ENCODE measurements at places on chromosomes 6 and 20. TPM values are rescaled to one million over a fixed set of nuclear protein-coding genes. Genes with fewer than 3 reads are reported as not detected.

BTNL2 gene
- not detected for polyA plus RNA-seq

ALDH5A1 gene
- polyA plus RNA-seq = 0.11 TPM

DPM1 gene
- 103 TPM for polyA plus RNA-seq

CPXM1 gene
- 0.92 TPM for polyA plus RNA-seq

DNA sequence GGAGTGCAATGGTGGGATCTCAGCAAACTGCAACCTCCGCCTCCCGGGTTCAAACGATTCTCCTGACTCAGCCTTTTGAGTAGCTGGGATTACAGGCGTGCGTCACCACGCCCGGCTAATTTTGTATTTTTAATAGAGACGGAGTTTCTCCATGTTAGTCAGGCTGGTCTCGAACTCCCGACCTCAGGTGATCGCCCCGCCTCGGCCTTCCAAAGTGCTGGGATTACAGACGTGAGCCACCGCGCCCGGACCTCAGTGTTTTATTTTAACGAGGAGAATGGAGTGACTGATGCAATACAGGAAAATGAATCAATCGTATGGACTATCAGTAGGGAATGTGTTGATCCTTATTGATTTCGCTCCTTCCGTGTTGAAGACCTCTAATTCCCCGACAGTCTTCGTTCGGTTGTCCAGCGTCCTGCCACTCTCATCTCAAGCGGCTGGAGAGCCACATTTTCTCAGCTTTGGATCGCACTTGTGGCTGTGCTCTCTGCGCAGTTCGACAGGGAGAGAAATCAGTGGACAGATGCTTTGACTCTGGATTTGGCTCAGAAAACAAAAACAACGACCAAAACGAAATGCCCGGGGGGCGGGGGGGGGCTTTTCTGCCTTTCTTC is 166.2 kb downstream of the TRIM27 start:
- DNase-seq = no peak

DNA sequence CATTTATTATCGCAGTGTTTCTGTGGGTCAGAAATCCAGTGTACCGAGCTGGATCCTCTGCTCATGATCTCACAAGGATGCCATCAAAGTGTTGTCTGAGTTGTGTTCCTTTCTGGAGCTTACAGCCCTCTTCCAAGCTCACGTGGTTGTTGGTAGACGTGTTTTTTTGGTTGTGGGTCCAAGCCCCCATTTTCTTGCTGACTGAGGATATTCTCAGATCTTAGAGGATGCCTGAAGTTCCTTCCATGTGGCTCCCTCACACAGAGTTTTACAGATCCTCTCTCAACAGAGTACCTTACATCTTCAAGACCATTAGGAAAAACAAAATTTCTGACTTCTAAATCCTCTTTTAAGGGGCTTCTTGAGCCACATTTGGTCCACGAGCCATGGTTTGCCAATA is 78.1 kb downstream of the TINAG start:
- no peak for DNase-seq

DNA sequence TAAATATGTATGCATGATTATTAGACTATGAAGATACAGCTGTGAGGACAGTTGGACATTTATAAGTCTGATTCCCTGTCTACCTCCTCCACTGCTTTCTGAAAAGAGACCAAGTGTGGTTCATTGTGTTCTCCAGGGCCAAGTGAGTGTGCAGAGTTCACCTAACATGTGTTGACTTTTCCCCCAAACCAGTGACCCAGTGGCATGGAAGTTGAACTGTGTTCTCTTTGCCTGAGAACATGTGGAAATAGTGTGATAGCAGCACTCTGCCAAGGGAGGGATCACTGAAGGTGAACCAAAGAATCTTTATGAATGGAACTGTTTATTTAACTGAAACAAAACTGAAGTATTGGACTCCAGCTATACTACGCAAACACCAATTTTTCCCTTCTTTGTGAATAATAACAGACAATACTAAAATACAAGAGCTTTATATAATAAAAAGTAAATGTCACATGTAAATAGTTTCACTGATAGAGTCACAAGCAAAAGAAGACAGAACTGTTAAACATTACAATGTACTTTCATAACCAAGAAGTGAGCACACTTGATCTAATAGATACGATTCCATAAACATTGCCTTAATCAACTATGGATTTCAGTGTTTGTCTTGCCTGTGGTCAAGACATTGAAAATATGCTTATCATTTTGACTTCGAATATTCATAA is 200.3 kb upstream of the FUT9 start:
- DNase-seq = no peak

DNA sequence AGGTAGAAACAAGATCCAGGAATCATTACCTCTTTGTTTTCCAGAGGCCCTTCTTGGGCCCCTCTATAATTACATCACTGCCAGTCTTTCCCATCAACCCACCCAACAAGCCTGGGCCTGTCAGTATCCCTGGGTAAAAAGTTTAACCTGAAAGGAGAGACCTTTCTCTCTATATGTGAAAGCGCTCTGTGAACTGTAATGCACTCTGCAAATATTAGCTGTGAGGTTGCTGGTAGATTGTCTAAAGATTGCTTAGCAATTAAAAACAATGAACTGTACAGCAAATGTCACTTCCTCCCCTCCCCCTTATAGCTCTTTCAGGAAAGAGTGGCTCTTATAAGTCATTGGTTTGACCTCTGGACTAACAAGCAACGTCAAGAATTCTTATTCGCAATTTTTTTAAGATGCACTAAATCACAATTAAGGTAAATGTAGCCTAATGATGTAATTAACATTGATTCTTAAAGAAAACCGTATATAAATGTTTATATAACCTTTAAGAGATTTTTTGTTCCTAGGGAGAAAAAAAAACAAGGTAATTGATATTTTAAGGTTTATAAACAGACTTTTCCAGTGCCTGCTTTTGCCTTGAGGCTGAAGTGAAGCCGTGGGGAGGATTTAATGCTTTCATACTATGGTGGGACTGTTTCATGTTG is 18.4 kb downstream of the ECT2L start:
- no peak for DNase-seq

DNA sequence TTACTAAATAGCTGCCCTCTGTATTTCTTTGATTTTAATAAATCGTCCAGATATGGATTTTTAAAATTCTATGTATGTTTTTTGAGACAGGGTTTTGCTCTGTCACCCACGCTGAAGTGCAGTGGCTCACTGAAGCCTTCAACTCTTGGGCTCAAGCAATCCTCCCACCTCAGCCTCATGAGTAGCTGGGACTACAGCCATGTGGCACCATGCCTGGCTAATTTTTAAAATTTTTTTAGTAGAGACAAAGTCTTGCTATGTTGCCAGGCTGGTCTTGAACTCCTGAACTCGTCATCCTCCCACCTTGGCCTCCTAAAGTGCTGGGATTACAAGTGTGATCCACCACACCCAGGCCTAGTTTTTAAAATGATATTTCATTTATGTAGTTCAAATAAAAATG is 47.4 kb upstream of the DDR1 start:
- no peak for DNase-seq

DNA sequence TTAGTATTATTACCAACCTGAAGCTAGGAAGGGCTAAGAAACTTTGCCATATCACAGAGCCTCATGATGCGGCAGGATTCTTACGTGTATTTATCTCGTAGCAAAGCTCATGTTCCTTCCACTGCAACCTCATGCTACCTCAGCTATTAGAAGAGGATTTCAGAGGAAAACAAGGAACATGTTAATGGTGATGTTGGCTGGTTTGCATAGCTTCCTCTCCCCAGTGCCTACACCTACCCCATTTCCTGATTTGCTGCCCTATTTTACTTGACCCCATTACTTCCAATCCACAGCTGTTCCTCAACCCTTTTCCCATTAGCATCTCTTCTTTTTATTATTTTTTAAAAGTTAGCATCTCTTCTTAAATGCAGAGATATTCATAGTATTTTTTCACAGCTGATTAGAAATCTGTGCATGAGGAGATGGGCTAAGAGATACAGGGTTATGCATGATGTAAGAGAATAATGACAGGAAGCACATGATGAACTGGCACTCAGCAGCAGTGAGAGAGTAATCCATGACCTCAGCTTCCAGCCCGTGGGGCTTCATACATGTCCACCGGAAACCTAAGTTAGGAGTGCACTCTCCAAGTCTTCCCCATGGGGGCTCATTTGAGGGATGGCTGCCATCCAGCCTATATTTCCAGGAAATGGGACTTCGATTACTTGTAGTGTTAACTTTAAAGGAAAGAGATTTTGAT is 106.1 kb upstream of the ASF1A start:
- no peak for DNase-seq

- peak; percentile 21 for DNase-seq
Measured at GRCh38 chr6:163738725-163739407, 324.3 kb downstream of the QKI start.

- no peak for DNase-seq
Measured at GRCh38 chr20:37914672-37915433, 11.9 kb downstream of the VSTM2L start.

DNA sequence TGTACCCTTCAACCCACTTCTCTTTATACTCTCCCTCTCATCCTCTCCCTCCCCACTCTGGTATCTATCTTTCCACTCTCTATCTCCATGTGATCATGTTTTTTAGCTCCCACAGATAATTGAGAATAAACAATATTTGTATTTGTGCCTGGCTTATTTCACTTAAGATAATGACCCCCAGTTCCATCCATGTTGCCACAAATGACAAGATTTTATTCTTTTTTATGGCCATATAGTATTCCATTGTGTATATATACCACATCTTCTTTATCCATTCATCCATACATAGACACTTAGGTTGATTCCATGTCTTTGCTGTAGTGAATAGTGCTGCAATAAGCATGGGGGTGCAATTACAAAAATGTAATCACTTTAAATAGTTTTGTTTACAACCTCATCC is 62.3 kb downstream of the LY86 start:
- DNase-seq = no peak

- DNase-seq = no peak
Measured at GRCh38 chr6:33175436-33176069, 16.7 kb downstream of the COL11A2 start.

DNA sequence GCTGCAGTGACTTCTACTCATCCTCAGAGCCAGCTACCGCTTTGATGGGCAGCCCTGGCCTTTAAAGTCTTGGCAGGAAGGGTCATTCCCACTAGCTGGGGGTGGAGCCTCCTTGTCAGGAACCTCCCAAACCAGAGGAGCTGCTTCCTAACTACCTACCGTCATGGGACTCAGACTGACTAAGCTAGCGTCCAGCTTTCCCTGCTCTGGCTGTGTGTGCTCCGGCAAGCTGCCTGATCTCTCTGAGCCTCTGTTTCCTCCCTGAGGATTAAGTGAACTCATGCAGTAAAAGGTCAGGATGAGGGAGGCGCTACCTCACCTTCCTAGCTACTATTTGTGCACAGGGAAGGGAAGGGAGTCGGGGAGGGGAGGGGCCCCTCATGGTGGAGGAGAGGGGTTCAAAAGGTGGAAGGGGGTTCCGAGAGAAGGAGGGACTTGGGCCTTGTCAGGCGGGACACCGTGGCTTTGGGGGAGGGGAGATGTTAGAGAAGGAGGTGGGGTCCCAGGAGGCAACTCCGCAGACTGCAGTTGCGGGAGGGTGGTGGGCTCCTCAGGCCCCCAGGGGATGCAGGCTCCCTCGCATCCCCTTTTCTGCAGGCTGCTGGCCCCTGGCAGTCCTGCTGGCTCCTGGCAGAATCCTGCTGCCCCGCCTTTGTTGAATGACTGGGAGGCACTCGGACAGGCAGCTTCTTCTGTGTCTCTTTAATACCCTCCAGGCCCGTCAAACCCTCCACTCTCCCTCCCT is 9.8 kb downstream of the DUSP15 start:
- DNase-seq = no peak

DNA sequence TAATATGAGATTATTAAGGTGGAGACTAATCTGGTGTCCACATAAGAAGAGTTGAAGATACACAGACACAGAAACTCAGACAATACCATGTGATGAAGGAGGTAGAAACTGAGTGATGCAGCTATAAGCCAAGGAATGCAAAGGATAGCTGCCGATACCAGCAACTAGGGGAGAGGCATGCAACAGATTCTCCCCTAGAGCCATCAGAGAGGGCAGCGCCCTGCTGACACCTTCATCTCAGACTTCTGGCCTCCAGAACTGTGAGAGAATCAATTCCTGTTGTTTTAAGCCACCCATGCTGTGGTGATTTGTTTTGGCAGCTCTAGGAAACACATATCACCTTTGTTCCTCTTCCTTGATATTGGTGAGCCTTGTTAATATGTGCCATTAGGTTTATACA is 41.5 kb downstream of the STXBP5 start:
- no peak for DNase-seq

DNA sequence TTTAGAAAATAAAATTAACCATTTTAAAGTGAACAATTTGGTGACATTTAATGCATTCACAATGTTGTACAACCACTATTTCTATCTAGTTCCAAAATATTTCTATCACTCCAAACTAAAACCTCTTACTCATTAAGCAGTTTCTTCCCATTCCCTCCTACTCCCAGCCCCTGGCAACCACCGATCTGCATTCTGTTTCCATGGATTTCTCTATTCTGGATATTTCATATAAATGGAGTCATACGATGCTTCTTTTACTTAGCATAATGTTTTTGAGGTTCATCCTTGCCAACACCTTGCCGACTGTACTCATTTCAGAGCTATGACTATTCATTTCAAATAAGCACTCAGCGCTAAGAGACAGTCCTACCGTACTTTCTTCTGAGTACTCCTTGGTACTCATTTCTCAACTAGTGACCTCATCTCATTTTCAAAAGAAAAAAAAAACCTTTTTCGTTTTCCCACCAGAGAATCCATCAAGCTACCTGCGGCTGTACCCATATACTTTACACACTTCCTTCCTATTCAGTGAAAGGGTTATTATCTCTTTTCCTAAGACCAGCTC is 259.2 kb downstream of the UTRN start:
- DNase-seq = no peak

DNA sequence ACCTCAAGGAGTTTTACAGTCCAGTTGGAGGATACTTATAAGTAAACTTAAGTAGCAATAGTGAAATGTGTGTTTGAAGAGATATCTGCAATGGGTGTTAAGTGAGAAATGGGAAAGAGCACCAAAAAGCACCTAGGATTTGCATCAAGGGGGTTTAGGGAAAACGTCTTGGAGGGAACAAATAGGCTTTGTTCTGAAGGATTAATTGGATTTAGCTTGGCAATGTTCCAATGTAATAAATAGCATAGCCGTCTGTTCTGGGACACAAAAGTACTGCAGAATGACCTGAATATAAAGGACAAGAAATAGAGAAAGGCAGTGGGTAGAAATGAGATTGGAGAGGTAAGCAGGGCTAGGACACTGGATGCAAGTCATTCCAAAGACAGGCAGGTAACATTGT is 2.8 kb upstream of the MYO6 start:
- no peak for DNase-seq

DNA sequence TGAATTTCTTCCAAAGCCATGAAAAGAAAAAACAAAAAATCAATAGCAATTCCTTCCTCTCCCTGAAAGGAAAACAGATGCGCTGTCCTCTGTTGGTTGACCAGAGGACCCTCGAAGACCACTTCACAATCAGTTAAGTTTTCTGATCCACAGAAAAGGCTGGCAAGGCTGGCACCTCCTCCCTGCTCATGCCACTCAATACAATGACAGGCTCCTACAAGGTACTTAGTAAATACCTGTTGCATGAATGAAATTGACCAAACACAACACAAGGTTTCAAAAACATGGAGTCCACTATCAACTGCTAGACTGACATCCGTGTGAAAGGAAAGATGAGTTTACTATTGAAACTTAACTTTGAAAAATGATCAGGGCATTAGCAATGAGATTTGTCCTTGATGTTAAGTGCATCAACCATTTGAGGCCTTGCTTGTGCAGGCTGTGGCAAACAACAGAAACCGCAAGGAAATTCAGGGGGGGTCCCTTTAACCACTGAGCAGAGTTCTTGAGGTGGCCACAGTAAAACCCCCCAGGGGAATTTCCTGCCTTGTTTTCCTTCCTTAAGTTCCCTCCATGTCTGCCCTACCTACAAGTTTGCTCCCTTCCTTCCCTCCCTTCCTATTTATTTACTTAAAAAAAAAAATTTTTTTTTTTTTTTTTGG is 27.9 kb upstream of the RTF2 start:
- no peak for DNase-seq
